Uterus (tissue), 4 donors: ENCODE measurements at places on chromosomes 2 and 18.

DNA sequence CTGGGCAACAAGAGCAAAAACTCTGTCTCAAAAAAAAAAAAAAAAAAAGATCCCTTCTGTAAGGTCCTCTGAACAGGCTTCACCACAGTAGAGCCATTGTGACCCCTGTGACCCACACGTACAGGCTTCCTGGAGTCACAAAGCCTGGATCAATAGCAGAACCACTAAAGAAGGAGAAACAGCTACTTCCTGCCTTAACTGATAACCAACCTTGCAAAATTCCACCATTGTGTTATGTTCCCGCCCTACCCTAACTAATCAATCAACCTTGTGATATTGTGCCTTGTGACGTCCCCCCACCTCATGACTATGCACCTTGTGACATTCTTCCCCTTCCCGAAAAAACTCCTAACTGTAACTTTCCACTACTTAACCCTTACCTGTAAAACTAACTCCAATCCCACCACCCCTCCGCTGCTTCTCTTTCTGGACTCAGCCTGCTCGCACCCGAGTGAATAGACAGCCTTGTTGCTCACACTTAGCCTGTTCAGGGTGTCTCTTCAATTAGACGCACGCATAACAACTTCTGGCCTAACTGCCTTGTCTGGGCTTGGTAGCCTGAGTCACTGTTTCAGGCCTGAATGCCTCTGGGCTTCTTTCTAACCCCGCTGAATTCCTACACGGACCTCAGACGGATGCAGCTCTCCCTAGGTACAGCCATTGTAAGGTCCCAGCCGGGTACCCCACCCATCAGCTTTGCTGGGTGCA, 13.9 kb downstream of the SCYGR8 start:
- no peak for DNase-seq

DNA sequence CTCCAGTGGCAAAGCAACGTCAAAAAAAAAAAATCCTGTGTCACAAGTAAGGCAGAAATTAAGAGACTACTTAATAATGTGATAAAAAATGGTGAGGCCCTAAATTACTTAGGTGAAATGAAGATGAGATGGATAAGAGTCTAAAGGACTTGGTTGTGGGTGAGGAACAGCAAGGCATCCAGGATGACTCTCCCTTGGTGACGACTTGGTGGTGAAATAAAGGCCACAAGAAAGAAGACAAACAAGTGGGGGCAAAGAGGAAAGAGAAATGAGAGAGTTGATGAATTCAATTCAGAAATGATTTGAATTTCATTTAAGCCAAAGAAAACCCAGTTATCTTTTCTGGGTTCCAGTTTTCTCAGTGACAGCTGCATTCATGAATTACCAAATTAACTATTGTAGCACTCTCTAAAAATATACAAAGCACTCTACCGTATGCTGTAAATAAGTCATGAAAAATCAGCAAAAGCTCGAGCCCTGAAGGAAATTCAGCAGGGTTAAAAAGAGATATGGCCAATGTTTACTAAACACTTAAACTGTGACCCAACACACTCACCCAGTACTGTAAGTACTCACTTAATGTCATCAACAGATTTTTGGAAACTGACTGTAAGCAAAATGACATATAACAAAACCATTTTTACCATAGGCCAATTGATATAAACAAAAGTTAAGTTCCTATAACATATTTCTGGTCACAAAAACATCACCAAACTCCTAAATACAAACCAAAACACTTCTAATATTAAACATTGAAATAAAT, 1.4 kb downstream of the METTL8 start:
- DNase-seq = no peak

DNA sequence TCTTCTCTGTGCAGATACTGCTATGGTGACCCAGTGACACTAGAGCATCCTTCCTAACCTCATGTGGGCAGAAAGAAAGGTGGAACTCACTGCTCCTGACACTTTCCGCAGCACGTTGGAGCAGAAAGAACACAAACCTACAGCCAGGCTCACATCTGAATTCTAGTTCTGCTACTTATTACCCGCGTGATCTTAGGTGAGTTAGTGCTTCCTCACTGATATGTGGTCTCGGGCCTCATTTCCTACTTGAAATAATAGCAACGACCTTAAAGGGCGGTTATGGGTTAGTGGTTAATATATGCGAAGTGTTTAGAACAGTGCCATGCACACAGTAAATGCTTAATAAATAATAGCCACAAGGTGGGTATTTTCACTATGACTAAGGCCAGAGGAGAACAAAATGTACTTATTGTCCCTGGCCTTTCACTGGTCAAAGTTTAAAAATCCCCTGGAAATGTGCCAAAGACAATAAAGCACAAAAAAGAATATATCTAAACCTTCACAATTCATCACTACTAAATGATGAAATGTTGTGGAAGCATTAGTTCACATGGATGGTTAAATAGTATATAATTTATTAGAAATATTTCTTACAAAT, 66.6 kb downstream of the MYOM1 start:
- no peak for DNase-seq

DNA sequence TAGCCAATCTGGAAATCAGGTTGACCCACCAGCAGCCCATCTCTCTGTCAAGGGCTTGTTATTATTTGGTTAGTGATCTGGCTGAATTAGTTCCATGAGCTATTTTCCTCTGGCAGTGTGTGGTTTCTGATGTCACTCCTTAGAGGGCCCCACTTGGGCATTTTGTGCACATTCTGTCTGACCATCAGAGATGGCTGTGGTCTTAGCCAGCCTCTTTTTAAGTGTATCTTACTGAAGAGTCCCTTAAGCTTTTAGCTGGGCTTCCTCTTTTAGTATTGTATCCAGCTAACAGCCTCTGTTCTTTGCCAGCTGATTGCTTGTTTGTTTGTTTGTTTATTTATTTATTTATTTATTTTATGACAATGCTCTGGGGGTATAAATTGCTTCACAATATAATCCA, 951.1 kb upstream of the CNTNAP5 start:
- no peak for DNase-seq

DNA sequence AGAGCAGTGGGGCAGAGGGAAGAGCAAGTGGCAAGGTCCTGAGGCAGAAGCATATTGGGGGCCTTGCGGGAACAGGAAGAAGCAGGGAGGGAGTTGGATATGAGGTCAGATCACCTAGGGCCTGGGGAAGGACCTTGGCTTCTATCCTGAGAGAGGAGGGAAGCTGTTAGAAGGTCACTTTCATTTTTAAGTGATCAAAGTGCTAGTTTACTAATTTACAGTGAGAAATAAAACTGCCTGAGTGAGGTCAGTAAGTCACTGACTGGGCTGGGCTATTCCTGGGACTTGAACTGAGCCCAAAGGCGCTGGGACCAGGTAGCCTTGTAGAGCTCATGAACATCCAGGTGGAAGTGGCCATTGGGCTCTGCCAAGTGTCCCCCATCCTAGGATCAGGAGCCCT, 76.6 kb upstream of the B3GNT7 start:
- no peak for DNase-seq
